ENCODE measurements at places on chromosomes 2 and 18. TPM values are rescaled to one million over a fixed set of nuclear protein-coding genes. Genes with fewer than 3 reads are reported as not detected.

Gene FOXI3
- not detected for total RNA-seq

Gene DTNA
- 2.3 TPM for total RNA-seq

DNA sequence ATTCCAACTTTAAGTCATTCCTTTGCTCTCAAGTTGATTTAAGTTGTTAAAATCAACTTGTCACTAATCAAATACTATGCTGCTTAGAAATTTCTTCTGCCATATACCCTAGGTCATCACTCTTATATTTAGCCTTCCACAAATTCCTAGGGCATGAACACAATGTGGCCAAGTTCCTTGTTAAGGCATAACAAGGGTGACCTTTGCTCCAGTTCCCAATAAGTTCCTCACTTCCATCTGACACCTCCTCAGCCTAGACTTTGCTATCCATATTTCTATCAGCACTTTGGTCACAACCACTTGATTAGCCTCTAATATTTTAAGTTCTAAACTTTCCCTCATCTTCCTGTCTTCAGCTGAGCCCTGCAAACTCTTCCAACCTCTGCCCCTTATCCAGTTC is 9.9 kb upstream of the TMEM37 start:
- no peak for ATAC-seq

GRCh38 chr2:191315365-191315752 is 70.2 kb downstream of the MYO1B start:
- no peak for ATAC-seq

- ATAC-seq = no peak
Measured at GRCh38 chr2:42876326-42876751, 84.0 kb upstream of the HAAO start.

- ATAC-seq = no peak
Measured at GRCh38 chr2:227234429-227234828, 70.0 kb downstream of the COL4A3 start.

Gene NEU2
- total RNA-seq = not detected

GRCh38 chr2:187013058-187013457 is 164.1 kb upstream of the ZSWIM2 start:
- ATAC-seq = no peak

GRCh38 chr2:65438137-65438899 is 5.9 kb upstream of the SPRED2 start:
- no peak for ATAC-seq

DNA sequence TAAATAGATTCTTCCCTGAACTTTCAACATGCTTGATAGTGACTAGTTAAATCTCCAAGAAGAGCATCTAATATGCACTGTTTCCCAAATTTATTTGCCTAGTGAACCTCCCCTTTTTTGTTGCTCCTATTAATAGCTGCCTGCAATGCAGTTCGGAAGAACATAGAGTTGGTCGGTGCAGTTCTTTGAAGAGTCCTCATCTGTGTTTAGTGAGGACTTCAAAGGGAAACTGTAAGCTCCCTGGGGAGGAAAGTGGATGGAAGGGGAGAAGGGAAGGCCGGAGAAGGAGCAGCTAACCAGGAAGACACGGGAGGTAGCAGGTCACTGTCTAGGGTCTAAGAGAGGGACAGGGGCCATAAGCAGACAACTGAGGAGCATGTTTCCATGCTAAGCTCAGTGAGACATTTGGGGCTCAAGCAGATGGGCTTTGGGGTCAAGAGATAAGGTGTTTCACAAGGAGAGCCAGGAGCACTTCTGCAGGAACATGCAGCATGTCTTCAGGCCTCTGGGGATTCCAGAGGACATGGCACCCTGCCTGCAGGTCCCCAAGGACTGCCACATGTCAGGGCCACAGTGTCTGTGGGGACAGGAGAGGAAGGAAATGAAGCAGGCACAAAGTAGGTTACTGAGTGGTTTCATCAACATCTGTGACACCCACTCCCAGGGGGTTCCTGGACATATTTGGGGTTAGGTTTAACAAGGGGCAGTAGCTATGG is 48.7 kb upstream of the ANXA4 start:
- peak; percentile 22 for ATAC-seq

Data from esophagus mucosa (tissue), 1 donor.